ENCODE measurements at places on chromosomes 4 and X.
A peak's percentile ranks its signal among the peaks of the same experiment; 100 is the strongest.

- DNase-seq = no peak
These were observed 40.1 kb upstream of the MGST2 start for GRCh38 chr4:139625482-139625881.

- DNase-seq = no peak
These were observed 14.0 kb downstream of the TAPT1 start for GRCh38 chr4:16212138-16212782.

GRCh38 chr4:99651811-99652485 lies 5.7 kb downstream of the C4orf54 start:
- DNase-seq = no peak

DNA sequence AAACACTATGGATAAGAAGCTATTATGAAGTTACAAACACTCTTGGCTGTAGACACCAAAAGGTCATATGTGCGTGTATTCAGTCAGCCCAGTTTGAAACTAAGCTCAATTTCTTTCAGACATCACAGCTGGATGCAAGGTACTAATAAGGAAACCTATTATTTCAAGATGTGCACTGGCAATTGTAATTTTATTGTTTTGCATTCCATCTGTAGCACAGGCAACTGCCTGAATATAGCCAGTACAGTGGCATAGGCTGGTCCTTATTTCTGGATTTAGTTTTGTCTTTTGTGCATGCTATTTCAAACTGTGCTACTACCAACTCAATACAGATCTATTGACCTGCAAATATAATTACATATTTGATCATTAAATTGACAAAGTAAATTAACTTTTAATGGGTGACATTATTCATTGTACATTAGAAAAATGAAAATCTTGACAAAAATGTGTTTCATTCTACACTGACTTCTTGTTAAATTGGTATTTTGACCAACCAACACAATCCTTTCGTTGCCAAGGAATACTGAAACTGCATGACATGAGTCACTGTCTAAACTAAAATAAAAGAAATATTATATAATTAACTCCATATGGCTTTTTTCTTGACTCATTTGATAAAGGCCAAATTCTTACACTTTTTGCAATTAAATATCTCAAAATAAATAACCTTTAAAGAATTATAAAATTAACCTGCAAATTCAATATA lies 594.3 kb upstream of the ADGRL3 start:
- DNase-seq = no peak

GRCh38 chr4:142353149-142353738 lies 492.9 kb downstream of the INPP4B start:
- DNase-seq = no peak

- no peak for DNase-seq
These were observed 58.2 kb upstream of the DKK2 start for GRCh38 chr4:107094332-107094731.

DNA sequence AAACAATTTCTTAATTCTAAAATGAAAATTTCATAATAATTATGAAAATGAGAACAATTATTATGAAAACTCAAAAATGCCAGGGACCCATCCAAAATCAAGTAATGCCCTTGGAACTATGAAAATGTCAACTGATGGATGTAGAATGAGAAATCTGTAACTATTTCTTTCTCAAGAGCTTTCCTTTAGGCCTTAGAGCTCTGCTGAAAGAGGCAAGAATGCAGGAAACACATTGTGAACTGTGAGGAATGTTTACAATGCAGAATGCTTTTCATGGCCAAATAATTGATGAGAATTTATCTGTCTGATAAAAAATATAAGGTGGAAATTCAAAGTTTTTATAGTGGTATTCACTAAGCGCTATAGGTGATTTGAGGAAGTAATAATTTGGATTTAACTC lies 207.1 kb upstream of the PCDH18 start:
- no peak for DNase-seq

DNA sequence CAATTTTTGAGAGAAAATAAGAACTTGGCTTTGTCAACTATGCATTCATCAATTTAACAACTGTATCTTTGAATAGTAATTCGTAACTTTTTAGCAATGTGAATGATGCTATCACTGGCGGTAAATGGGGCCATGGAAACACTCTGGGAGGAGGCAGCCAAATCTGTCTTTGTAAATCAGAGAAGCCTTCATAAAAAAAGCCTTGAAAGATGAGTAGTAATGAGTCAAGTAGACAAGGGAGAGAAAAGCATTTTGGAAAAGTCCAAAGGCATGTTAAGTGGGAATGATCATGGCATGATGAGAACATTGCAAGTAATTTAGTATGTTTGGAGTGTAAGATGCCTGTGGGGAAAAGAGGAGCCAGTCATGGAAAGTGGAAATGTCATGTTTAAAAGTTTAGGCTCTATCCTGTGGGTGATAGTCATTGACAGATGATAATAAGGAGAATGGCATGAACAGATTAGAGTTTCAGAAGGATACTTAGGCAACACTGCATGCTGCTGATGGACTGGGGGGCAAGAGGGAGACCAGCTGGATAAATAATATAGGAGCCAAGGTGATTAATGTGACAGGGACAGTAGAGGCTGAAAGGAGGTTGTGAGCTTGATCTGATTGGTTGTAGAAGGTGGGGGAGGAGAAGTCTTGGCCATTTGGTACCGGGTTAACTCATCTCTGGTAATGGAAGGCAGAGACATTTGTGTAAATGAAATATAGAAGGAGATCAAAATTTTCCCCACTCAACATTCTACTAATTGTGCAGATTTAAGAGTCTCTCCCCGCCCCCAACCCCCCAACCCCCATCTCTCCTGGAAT lies 16.3 kb downstream of the SPRY1 start:
- no peak for DNase-seq

DNA sequence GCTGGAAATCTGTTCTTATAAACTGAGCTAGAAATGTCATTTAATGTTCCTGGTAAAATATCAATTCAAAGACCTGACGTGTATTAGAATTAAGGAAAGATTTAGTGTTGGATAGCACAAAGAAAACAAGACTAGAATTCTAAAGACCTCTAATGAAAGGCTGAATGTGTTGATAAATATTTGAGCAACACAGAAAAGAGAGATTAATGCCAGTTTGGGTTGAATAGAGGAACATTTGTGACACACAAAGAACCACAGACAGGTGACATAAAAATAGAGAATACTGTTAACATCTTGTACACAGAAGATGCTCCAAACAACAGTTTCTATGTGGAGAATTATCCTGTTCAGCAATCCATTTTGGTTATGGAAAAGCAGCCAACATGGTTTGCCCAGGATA lies 222.1 kb upstream of the GALNT7 start:
- no peak for DNase-seq

GRCh38 chr4:83219344-83220331 lies 65.0 kb downstream of the COQ2 start:
- DNase-seq = peak; percentile 87

DNA sequence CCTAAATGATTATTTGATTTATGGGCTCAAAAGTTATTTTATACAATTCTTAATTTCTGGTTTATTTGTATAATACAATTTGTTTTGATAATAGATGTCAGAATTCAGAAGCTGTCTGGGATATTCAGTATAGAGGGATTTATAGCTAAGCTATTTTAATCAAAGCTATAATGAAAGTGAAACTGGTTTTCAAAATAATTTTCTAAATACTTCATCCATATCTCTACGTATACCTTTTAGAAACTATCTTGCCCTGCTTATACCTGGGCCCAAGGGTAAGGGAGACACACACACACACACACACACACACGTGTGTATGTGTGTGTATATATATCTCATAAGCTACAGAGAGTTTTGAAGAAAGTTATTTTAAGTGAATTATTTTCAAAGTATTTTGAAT lies 2.9 kb downstream of the TMEM131L start:
- no peak for DNase-seq

DNA sequence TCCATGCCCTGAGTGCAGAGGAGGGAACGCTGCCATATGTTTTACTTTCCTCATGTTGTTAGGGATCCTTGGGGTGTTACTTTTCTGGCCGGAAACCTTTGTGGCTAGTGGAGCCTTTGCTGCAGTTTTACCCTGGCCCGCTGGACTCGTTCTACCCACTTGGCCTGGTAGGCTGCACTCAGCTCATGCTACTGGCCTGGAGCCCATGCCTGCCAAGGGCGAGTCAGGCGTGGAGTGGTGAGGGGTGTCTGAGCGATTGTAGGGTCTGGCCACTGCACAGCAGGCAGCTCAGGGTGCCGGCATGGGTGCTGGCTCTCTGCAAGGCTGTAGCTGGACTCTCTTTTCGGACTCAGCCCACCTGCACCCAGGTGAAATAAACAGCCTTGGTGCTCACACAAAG lies 41.4 kb upstream of the IL9R start:
- no peak for DNase-seq

All from breast epithelium (tissue), 4 donors.